ENCODE measurements at places on chromosomes 2 and 18. TPM values are rescaled to one million over a fixed set of nuclear protein-coding genes. Genes with fewer than 3 reads are reported as not detected.

DNA sequence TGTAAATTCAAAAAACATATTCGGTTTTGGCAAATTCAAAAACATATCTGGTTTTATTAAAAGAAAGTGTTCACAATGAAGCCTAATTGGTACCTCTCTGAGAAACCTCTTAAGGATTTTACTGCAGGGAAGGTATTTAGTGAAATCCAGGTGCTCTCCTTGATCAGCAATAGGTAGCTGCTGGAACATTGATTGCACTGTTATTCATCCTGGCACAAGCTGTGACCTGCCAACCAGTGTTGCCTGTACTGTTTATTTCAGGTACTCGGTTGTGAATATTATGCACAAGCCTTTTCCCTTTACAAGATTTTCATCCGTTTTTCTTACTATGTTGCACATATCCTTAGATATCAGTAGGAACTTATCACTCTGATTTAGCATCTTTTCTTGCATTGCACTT, 155.8 kb upstream of the ZEB2 start:
- DNase-seq = no peak

- no peak for DNase-seq
These were observed 2.3 kb upstream of the GATA6 start for GRCh38 chr18:22167091-22167470.

- DNase-seq = no peak
These were observed 497.2 kb upstream of the PIK3C3 start for GRCh38 chr18:41457765-41458326.

GCKR gene
- total RNA-seq = not detected

DNA sequence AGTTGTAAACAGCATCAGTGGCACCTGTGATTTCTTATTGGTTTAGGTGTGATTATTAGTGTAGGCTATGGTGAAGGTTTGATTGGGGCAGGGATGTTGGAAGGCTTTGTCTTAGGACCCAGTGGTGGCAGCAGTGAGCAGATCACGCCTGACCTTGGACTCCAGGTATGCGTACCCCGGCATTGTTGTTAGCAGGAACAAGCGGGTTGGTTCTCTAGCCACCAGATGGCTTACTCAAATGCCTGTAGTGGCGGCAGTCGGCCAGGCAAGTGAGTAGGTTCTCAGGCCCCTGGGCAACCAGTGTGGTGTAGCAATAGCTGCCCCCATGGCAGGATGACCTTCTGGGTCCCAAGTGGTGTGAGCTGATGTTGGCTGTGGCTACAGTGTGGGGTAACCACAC, 558.3 kb downstream of the KCNJ3 start:
- no peak for DNase-seq

- DNase-seq = no peak
These were observed 321.4 kb downstream of the TGIF1 start for GRCh38 chr18:3771121-3771971.

PXDN gene
- total RNA-seq = 576 TPM

DNA sequence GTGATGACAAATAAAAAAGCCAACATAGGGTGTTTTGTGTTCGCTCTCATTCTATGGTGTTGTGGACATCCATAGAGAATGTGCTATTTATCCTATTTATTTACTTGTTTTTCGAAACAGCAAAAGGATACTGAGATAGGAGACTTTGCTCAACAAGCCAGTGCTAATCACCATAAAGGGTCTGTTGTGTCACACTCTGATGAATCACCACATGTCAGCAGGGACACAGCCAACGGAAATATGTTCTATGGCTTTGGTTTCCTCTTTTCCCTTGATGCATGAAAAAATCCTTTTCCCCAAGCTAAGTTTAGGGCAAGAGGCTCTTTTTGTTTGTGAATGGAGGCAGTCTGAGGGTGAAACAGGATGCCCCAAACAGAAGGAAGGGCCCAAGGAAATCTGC, 154.3 kb downstream of the RNF152 start:
- no peak for DNase-seq

DNA sequence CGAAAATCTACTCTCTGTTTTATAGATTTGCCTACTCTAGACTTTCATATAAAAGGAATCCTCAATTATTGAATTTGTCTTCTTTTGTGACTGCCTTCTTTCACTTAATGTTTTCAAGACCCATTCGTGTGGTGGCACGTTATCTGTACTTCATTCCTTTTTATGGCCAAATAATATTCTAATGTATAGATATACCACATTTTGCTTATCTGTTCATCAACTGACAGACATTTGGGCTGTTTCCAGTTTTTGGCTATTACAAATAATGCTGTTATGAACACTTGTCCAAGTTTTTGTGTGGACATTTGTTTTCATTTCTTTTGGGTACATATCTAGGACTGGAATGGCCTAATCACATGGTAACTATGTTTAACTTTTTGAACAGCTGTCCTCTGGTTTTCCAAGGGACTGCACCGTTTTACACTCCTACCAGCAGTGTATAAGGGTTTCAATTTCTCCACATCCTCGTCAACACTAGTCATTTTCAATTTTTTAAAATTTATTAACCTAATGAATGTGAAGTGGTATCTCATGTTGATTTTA, 9.3 kb upstream of the NPAS2 start:
- no peak for DNase-seq

- DNase-seq = no peak
These were observed 37.4 kb upstream of the AFF3 start for GRCh38 chr2:100179806-100180205.

SLC66A3 gene
- 29.3 TPM for total RNA-seq
